ENCODE measurements at places on chromosomes 2 and 18.

DNA sequence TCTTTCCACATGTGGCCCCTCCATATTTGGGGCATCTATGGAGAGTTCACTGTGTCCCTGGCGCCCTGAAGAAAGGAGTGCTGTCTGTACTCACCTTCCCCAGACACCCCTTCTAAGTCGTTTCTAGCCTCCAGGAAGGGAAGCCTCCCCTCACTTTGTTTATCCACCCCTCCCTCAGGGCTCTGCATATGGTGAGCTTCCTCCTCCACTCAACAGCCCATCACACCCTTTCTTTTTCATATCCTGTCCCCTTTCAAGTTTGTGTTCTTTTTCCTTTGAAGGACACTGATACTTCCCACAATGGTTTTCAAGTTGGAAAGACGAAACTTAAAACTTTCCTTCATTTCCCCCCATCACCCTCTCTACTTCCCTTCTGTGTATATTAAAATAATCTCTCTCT lies 291.4 kb upstream of the POU3F3 start:
- no peak for DNase-seq

GRCh38 chr2:26722911-26723310 lies 30.4 kb downstream of the KCNK3 start:
- DNase-seq = no peak

DNA sequence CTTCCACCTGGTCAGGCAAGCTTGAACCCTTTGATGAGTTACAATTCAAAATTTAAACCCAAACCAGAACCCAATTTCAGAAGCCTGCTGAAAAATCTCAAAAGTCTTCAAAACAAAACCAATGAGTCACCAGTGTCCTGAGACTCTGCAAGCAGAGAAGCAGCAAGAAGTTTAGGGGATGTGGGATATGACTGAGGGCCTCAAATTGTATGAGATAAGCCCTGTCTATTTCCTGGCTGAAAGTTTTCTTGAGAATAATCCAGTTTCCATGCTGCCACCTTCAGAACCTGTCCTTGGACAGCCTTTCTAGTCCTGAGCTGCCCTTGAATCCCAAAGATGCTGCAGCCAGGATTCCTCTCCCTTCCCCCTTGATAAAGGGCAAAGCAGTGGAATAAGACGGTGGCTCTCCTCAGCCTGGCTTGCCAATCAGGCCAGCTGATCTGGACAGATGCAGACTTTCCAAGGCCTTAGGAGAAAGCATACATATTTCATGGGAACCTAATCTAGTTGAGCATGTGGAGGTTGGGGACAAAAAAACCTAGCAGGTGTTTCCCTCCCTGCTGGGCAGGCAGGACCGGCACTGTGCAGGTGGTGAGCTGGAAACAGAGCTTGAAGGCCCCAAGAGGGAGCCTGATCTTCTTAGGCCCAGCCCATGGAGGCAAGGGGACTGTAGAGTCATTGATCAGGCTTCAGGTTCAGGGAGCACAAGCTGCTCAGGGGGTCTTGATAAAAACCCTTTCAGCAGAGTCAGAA lies 278.0 kb upstream of the MGAT5 start:
- no peak for DNase-seq

DNA sequence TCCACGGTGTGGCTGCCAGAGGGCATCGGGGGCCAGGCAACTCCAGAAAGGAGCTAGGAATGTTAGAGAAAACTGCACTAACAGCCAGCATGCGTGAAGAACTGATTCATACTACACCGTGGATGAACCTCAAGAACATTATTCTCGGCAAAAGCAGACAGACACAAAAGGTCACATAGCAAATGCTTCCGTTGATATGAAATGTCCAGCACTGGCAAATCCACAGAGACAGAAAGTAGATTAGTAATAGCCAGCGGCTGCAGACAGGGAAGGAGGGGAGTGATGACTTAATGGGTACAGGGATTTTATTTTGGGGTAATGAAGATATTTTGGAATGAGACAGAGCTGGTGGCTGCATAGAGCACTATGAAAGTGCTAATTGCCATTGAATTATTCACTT lies 37.4 kb downstream of the SCTR start:
- peak; percentile 41 for DNase-seq

DNA sequence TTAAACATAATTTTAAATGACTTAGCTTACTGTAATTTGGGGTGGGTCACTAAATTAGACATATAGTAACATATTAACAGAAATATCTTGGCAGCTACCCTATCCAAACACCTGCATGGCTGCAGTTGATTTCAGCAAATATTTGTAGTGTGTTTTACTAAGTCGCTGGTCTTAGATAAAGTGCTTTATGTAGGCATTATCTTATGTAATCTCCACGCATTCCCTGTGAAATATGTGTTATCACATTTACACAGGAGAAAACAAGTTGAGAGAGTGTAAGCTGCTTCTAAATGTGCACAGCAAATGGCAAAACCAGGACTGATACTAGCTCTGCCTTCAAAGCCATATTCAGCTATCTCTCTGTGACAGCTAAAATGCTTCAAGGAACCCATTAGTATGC lies 72.0 kb downstream of the NYAP2 start:
- DNase-seq = no peak

GRCh38 chr2:193843675-193844074 lies 1648.9 kb upstream of the TMEFF2 start:
- no peak for DNase-seq

- no peak for DNase-seq
These were observed 3.5 kb upstream of the BCL2 start for GRCh38 chr18:63322908-63323634.

GRCh38 chr2:219663116-219663762 lies 35.8 kb downstream of the SLC4A3 start:
- no peak for DNase-seq

DNA sequence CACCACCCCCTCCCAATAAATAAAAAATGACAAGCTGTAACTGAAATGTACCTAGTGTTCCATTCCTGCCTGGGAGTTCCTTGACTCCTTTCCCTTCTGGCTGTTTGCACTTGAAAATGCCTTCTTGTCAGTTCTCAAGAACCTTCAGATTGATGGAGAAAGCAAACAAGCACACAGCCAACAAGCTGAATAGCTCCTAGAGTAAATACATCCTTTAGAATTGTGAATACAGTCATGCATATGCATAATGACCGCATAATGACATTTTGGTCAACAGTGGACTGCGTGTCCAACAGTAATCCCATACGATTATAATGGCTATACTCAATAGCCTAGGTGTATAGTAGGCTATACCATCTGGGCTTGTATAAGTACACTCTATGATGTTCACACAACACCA lies 97.0 kb downstream of the LYPD6 start:
- no peak for DNase-seq

GRCh38 chr2:111622859-111623258 lies 261.1 kb downstream of the ANAPC1 start:
- DNase-seq = peak; percentile 54

All from HS-27A (cell line).